Activated CD8-positive, alpha-beta memory T cell treated with anti-CD3 and anti-CD28 coated beads, Interleukin-2, amount 10 ng/mL, durations not matched to agents 7 days and 5 days (primary cell): ENCODE measurements at places on chromosomes 12 and 14. TPM values are rescaled to one million over a fixed set of nuclear protein-coding genes. Genes with fewer than 3 reads are reported as not detected.

Gene HOXC10
- not detected for total RNA-seq

Gene ZNF10
- total RNA-seq, result 7.7 TPM

Gene KRT80
- total RNA-seq, result not detected

Gene CD163
- total RNA-seq, result not detected

Gene CLEC1A
- total RNA-seq, result not detected
